ENCODE measurements at places on chromosomes 3 and 15.
A peak's percentile ranks its signal among the peaks of the same experiment; 100 is the strongest.

GRCh38 chr3:115680803-115681345, 57.6 kb downstream of the GAP43 start:
- DNase-seq: no peak

- DNase-seq: peak; percentile 77
These were observed 13.2 kb upstream of the PIK3R4 start for GRCh38 chr3:130759692-130760338.

DNA sequence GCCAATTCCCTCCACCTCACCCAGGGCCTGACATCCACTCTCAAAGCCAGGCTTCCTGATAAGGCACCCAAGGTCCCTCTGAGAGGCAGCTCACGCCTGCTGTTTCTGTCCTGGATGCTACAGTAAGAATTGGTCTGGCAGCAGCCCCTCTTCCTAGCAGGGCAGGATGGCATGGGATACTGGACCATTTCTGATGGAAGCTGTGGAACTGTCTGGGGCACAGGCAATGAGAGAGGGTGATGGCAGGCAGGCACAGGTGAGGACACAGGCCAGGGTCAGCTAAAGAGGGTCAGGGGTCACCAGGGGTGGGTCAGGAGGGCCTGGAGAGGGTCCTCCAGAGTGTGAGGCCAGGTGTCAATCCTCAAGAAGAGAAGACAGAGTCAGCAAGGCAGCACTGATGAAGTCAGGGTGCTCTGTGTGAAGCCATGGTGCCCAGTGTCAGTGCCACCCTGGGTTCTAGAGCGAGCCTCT, 41.9 kb upstream of the SLC41A3 start:
- no peak for DNase-seq

GRCh38 chr3:10442151-10442795, 63.1 kb downstream of the ATP2B2 start:
- DNase-seq: no peak

GRCh38 chr15:69128667-69129311, 31.6 kb upstream of the GLCE start:
- DNase-seq: no peak

DNA sequence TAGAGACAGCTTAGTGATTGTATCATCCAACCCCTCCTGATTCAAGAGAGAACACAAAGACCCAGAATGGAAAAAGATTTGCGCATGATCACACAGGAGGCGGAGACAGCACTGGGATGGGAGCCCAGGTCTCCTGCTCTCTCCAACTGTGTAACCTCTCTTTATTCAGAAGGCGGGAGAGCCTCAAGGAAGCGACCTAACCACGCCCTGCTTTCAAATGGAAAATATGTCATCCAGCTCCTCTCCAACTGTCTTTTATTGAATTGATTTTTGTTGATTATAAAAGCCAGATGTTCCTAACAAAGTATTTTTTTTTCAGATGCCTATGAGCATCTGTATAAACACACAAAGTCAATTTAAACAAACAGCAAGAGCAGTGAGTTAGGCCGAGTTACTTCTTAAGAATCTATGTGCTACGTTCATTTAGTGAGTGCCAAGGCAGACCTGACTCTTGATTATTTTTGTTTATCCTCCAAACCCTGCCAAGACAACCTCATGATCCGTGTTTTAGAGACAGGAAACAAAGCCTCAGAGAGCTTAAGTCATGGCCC, 74.5 kb downstream of the BFSP2 start:
- no peak for DNase-seq

GRCh38 chr3:109702252-109702651, 364.9 kb upstream of the DPPA4 start:
- DNase-seq: peak; percentile 56

GRCh38 chr15:68829068-68829467, 8.4 kb upstream of the ANP32A start:
- peak; percentile 47 for DNase-seq

DNA sequence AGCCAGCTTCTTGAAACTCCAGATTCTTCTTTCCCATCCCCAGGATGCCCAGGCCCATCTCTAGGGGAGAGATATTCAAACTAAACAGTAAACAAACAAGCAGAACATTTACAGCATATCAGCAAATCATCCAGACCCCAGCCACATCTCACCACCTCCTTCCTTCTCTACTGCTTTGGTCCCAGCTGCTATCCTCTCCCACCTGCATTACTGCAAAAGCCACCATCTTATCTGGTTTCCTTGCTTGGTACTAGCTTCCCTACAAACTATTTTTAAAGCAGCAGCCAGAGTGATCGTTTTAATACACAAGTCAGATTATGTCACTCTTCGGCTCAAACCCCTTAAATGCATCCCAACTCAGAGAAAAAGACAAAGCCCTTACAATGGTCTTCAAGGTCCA, 4.8 kb downstream of the LYSMD2 start:
- DNase-seq: no peak

DNA sequence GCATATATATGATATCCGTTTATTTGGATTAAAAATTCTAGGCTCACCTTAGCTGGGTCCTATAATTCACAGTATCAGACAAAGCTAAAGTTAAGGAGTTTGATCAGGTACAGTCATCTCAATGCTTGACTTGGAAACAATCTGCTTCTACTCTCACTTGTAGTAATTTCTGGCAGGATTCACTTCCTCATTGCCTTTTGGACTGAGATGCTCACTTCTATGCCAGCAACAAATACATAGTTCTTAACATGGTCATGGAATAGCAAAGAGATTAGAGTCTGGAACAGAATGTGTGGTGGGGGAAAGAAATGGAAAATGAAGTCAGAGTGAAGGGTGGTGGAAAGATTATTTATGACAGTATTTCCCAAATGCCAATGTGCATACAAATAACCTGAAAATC, 693.6 kb downstream of the CADM2 start:
- no peak for DNase-seq

DNA sequence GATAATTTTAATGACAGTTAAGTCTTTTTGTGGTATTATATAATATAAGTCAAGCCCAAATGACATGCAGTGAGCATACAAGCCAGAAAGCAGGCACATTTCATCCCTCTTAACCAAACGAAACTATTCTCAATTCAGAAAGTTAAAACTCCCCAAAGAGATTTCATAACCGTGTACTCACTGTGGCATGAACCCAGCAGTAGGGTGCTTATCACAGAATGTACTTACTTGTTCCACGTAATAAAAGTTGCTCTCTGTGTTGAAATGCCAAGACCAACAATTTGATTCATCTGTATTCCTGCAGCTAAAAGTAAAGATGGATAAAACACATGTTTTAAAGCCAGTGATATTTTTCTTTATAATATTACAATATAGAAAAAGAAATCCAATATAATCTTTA, 12.1 kb downstream of the GK5 start:
- no peak for DNase-seq

GRCh38 chr15:89907289-89907688, 5.5 kb downstream of the ARPIN start:
- no peak for DNase-seq

GRCh38 chr3:106783231-106783630, 594.0 kb upstream of the CCDC54 start:
- no peak for DNase-seq

GRCh38 chr3:66675366-66675765, 174.5 kb upstream of the LRIG1 start:
- DNase-seq: no peak

All from activated naive CD4-positive, alpha-beta T cell treated with anti-CD3 and anti-CD28 coated beads for 36 hours (primary cell).